Panc1 (cell line): ENCODE measurements at places on chromosomes 5 and 9. TPM values are rescaled to one million over a fixed set of nuclear protein-coding genes. Genes with fewer than 3 reads are reported as not detected.

The SCGB3A2 gene
- 0.39 TPM for total RNA-seq

The TERT gene
- 8.9 TPM for total RNA-seq

The SAPCD2 gene
- 18.4 TPM for total RNA-seq

The IL9 gene
- not detected for total RNA-seq

The FOXD4 gene
- total RNA-seq, result 0.23 TPM

The FOXD4L5 gene
- total RNA-seq, result 0.08 TPM

The ANKRD18B gene
- 7.3 TPM for total RNA-seq

The SPINK6 gene
- not detected for total RNA-seq

The PAX5 gene
- total RNA-seq, result 0.39 TPM

The PCDHA13 gene
- 1.0 TPM for total RNA-seq

The PCDHA3 gene
- total RNA-seq, result not detected

The UBAP2 gene
- 94.6 TPM for total RNA-seq

The RFESD gene
- total RNA-seq, result 2.2 TPM

The AK3 gene
- total RNA-seq, result 15.9 TPM

The SLC2A6 gene
- 48.2 TPM for total RNA-seq

The DMGDH gene
- 0.54 TPM for total RNA-seq

The BHMT2 gene
- total RNA-seq, result not detected

The NUTM2G gene
- total RNA-seq, result not detected

The ITK gene
- 0.26 TPM for total RNA-seq
